ENCODE measurements at places on chromosomes 4 and X.

DNA sequence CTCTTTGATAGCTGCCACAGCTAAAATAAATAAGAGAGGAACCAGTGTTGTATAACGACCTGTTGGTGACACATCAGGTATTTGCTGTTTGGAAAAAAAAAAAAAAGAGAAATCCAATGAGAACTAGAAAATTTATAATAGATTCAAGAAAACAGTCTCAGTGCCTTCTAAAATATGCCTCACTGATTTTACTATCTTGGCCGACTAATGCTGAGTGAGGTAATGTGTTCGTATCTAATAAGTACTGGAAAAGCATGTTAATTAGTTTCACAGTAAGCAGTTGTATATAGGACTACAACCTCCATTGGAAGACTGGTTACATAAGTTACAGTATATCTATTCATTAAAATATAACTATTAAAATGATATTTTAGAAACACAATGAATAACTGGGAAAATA is 32.4 kb downstream of the ATP8A1 start:
- DNase-seq, result no peak

GRCh38 chr4:142567199-142567598 is 278.9 kb downstream of the INPP4B start:
- DNase-seq, result no peak

DNA sequence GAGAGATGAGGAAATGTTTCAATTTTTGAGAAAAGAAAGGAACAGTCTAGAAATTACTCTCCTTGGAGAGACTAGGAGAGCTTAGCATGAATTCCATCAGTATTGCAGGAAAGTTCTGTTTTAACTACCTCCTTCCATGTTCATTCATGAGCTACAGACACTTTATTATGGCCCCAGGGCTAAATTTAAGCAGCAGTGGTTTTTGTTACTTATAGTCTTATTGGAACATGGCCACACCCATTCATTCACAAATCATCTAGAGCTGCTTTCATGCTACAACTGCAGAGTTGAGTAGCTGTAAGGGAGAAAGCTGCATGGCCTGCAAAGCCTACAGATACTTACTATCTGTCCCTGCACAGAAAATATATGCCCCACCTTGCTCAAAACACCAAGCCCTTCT is 81.7 kb downstream of the SHISA3 start:
- no peak for DNase-seq

- DNase-seq, result no peak
Measured at GRCh38 chrX:76643590-76643989, 216.1 kb downstream of the MAGEE1 start.

- DNase-seq, result no peak
Measured at GRCh38 chr4:88418411-88418810, 38.5 kb upstream of the HERC5 start.

GRCh38 chr4:184439856-184440594 is 34.3 kb downstream of the IRF2 start:
- DNase-seq, result no peak

- DNase-seq, result no peak
Measured at GRCh38 chr4:112083587-112084347, 61.5 kb upstream of the FAM241A start.

DNA sequence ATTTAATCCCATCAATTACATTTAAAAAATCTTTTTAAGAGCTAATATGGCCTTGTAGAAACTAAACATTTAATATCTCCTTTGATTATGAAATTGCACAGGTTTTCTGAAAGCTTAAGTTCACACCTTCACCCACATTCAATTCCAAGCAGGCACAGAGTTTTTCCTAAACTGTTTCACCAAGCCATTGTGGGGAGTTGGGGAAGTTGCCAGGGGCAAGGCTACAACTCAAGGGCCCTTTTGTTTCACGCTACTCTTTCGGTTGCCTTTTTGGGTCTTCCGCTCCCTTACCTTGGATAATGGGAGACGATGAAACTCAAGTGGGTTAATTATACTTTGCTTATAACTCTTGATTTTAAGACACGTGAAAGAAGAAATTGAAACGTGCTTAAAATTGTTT is 33.3 kb downstream of the APBB2 start:
- DNase-seq, result no peak

DNA sequence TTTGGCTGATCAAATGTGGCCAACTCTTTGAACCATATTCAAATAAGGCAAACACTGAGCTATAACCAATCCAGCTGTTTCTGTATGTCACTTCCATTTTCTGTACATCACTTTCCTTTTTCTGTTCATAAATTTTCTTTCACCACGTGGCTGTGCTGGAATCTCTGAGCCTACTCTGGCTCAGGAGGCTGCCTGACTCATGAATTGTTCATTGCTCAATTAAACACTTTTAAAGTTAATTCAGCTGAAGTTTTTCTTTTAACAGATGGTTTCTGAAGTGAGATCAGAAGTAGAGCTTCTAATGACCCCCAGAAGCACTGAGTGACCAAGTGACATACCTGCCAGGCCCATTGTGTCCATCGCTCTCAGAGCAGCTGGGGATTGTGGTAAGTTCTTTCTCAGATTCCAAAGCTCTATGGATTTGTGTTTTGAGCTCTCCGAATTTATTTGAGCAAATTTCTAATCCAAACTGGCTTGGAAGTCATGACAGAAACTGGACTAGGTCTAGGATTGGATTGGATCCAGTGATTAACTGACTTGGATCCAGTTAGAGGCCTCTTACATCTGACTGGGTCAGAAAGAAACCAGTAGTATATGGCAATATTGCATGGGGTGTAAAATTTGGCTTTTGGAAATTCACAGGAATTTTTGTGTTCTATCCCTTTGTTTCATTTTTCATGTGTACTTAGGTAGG is 121.2 kb upstream of the BANK1 start:
- no peak for DNase-seq

DNA sequence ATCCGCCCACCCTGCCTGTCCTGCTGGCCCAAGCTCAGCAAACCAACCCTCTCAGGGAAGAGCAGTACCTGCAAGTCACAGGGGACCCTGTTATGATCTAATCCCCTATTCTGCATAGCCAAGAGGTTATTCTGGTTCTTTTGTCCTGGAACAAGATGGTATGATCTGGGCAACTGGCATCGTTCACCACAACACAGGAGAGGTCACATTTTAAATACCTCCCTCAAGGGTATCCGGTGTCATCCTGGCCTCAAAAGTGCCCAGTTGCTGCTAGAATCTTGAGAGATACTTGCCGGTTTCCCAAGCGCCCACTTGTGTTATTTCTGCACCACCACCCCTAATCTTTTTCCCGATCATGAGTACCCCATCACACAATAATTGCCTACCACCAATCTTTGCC is 497.5 kb downstream of the BCOR start:
- DNase-seq, result no peak

DNA sequence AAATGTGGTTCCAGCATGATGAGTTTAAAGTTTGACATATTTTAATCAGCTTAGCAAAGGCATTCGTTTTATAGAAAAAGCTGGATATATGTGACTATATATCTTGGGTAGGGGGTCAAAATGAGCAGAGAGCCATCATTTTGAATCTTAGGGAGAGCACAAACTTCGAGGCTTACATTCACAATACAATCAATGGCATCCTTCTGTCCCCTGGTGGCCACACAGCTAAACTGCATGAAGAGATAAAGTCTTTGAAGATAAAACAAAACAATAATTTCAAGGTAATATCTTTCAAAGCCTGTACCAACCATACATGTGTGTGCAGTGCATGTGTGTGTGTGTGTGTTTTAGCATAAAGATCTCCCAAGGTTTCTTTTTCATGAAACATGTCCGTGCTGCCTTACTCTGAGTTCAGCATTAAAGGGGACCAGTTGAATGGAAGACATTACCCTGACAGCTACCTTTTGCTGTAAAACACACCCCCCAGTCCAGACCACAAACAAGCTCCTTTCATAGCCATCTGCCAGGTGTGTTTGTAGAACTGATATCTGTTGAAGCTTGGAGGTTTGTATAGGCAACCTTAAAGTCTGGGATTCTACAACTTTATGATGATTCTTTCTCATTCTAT is 22.0 kb downstream of the DYNLT3 start:
- DNase-seq, result peak; percentile 12
